CD4-positive, alpha-beta T cell treated with Interleukin-15 for 4 hours (primary cell): ENCODE measurements at places on chromosomes 3 and 15.
A peak's percentile ranks its signal among the peaks of the same experiment; 100 is the strongest.

GRCh38 chr3:152823781-152824180 lies 11.2 kb upstream of the P2RY1 start:
- DNase-seq = no peak

GRCh38 chr15:57559875-57560274 lies 31.8 kb upstream of the MYZAP start:
- DNase-seq = peak; percentile 65

GRCh38 chr15:27993996-27994780 lies 104.9 kb downstream of the OCA2 start:
- no peak for DNase-seq

DNA sequence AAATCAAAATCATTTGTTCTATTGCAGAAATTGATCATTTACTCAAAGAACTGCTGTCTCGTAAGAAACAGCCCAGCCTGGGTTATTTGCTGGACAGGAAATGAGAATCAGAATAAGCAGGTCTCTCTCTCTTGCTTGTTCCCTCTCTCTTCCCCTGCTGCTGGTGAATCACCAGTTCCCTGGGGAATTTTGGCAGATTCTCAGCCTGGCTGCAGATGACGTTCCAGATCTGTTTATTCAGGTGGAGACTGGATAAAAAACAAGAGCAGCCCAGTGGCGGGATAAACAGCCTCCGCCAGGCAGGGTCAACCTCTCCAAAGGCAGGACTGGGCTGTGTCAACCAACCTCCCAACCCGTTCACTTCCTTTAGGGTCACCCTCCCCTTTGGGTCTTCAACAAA lies 72.1 kb downstream of the LRIG1 start:
- DNase-seq = no peak

- no peak for DNase-seq
Observed at GRCh38 chr3:122318620-122319019, 6.4 kb upstream of the CSTA start.
